ENCODE measurements at places on chromosomes 6 and 20. TPM values are rescaled to one million over a fixed set of nuclear protein-coding genes. Genes with fewer than 3 reads are reported as not detected.

The STX11 gene
- total RNA-seq = 14.5 TPM

DNA sequence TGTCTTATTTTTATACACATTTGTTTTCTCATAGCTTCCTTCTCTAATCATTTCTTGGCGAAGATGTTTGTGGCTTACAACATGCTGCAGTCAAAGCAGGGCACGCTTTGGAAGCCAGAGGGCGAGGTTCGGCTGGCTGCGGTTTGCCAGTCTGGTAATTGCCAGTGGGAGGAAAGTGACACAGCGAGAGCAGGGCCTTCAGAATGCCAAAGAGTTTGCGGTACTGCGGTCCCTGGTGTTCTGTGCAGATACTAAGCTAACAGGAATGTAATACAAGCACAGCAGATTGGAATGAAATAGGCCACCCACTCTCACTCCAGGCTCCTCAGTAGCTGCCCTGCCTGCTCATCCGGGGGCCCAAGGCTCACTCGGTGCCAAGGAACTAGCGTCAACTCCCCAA lies 58.7 kb upstream of the TGM3 start:
- H3K36me3 ChIP-seq = no peaks in the 10 kb centered on the region
- no peak overlapping the region for H3K27ac ChIP-seq
- DNase-seq = no peak
- no peak overlapping the region for H3K4me3 ChIP-seq
- H3K27me3 ChIP-seq = no peaks in the 10 kb centered on the region

- peaks cover 24% of the 10 kb centered on the region for H3K27me3 ChIP-seq
- H3K4me3 ChIP-seq = no peak overlapping the region
- H3K4me1 ChIP-seq = no peaks in the 10 kb centered on the region
- DNase-seq = no peak
Measured at GRCh38 chr6:96582436-96582835, 19.5 kb downstream of the FHL5 start.

DNA sequence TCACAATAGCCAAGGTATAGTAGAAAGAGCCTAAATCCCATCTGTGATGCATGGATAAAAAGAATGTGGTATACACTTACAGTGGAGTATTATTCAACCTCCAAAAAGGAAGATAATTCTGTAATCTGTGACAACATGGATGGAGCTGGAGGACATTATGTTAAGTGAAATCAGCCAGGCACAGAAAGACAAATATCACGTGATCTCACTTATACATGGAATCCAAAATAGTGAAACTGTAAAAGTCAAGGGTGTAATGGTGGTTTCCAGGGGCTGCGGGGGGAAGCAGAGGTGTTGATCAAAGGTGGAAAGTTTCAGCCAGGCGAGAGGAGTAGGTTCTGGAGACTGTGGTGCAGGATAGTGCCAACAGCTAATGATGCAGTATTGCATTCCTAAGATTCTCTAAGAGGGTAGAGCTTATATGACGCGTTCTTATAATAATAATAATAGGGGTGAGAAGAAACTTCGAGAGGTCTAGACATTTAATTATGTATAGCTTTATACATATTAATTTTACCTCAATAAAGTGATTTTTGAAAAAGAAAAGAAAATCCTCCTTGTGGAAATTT lies 246.1 kb downstream of the FOXA2 start:
- no peak overlapping the region for H3K4me3 ChIP-seq
- peaks cover 4% of the 10 kb centered on the region for H3K27me3 ChIP-seq
- no peaks in the 10 kb centered on the region for H3K36me3 ChIP-seq

DNA sequence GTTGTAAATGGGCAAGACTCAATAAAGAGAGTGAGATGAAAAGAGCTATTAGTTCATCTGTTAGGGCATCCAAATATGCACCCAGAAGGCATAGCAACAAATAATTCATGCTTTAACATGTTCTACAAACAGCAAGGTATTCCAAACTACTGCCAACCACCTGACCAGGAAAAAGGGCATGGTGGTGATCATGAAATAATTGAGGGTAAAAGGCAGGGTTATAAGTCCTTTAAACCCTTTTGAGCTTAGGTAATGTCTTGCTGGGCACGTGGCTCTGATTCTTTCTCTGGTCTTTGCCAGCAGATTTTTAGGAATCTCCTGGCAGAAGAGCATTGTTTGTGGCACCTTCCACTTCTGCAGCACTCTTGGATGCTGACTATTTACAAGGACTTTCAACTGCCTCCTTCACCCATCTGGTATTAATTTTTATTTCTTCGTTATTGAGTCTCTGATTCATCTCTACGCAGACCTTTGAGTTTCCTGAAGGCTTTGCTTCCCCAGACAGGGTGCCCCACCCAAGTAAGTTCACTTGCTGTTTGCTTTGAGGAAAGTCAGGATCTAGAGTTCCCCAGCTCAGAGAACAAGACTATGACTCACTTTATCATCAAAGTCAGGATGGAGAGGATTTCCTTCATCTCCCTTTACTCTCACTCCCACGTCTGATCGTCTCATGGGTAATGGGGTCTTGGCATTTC lies 83.4 kb upstream of the NEDD9 start:
- DNase-seq = no peak
- peaks cover 32% of the 10 kb centered on the region for H3K4me1 ChIP-seq
- no peak overlapping the region for H3K27ac ChIP-seq
- H3K4me3 ChIP-seq = no peak overlapping the region

- DNase-seq = no peak
- no peak overlapping the region for H3K27ac ChIP-seq
- no peaks in the 10 kb centered on the region for H3K36me3 ChIP-seq
- peaks cover 20% of the 10 kb centered on the region for H3K4me1 ChIP-seq
- no peak overlapping the region for H3K4me3 ChIP-seq
- H3K27me3 ChIP-seq = no peaks in the 10 kb centered on the region
Measured at GRCh38 chr6:155325700-155326516, 11.6 kb upstream of the TFB1M start.

The RNF146 gene
- 25.8 TPM for total RNA-seq

The SMLR1 gene
- not detected for total RNA-seq

The KIF3B gene
- total RNA-seq = 16.9 TPM

DNA sequence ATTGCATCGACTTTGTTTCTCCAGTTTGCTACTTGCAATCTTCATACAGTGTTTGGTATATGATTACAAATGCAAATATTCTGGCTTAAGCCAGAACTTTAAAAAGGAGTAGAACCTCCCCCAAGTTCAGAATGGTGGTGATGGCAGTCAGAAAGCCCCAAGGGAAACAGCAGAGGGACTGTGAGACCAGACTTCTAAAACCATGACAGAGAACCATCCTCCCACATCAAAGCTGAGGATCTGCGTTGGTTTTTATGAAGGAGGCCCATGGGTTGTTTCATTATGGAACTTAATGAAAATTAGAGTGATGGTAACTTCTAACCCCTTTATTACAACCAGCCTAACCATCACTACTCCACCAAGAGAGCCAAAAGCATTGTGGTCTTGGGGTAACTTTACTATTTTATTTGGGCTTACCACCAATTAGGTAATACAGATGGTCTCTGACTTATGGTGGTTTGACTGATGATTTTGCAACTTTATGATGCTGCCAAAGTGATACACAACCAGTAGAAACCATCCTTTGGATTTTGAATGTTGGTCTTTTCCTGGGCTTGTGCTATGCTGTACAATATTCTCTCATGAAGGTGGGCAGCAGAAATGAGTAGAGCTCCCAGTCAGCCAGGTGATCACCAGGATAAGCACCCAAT lies 10.9 kb upstream of the MRS2 start:
- no peak for DNase-seq
- H3K27ac ChIP-seq = no peak overlapping the region
- no peak overlapping the region for H3K4me3 ChIP-seq
- no peaks in the 10 kb centered on the region for H3K36me3 ChIP-seq
- H3K27me3 ChIP-seq = peaks cover 5% of the 10 kb centered on the region

DNA sequence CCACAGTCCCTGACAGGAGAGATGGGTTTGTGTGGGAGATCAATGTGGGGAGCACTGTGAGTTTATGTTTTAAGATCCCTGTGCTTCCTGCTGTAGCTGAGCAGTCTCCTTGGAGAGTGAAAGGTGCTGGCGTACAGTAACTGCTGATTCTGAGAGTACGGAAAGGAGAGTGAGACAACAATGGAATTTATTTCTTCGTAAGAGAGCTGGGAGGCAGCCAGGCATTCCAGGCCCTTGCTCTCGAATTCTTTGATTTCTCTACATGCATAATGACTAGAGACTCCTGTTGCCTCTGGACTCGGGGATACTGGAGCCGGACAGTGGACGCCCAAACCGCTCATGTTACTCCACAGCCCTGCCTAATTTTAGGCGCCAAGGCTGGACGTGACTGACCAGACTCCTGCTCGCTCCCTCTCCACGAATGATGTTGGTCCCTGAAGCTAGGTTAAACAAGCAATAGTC lies 131.0 kb upstream of the PHACTR1 start:
- no peak overlapping the region for H3K4me3 ChIP-seq
- H3K27me3 ChIP-seq = peaks cover 1% of the 10 kb centered on the region
- DNase-seq = no peak
- H3K4me1 ChIP-seq = no peaks in the 10 kb centered on the region
- no peak overlapping the region for H3K27ac ChIP-seq

The NKAPL gene
- total RNA-seq = not detected
